Effector CD8-positive, alpha-beta T cell (primary cell): ENCODE measurements at places on chromosomes 3 and 15.

DNA sequence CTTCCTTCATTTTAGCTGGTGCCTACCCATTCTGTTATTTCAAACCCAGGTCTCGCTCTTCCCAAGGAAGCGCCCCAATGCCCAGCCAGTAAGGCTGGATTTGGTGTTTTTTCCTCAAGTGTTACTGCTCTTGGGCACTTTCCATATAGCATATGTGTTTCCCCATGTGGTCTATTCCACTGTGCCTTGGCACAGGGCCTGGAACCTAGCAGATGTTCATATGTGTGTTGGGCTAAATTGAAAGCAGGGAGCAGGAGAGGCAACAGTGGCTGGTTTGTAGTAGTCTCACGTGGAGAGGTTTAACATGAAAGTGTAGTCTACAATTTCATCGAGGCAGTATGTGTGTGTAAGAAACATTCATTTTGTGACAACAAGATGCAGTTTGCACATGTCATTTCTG is 48.2 kb upstream of the TEX264 start:
- no peak for DNase-seq

GRCh38 chr3:37249294-37249693 is 74.9 kb upstream of the LRRFIP2 start:
- DNase-seq: no peak

- DNase-seq: no peak
Observed at GRCh38 chr3:49164983-49165720, 979 bp downstream of the CCDC71 start.

GRCh38 chr3:111385971-111386495 is 156.0 kb upstream of the CD96 start:
- no peak for DNase-seq

- DNase-seq: no peak
Observed at GRCh38 chr3:127744875-127745274, 72.1 kb downstream of the ABTB1 start.

GRCh38 chr15:40595773-40596172 is 1.7 kb downstream of the KNL1 start:
- no peak for DNase-seq

GRCh38 chr15:64875641-64876223 is 34.0 kb downstream of the PLEKHO2 start:
- no peak for DNase-seq

DNA sequence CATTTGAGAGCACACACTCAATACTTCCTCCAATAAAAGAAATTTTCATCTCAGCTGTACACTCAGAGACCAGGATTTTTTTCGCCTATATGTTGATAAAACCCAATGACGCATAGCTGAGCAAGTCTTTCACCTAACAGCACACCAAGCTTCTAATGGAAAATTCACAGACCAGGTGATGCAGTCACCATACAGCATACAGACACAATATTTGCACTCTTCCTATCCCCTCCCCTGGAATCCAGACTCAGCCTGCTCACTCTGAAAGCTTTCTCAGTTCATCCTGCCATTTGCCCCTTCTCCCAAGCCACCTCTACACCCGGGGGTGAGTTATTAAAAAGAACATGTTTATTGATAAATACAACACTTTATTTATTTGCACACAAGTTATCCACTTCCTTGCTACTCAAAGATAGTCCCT is 1.7 kb downstream of the TBC1D5 start:
- no peak for DNase-seq

GRCh38 chr15:77083381-77084160 is 12.7 kb upstream of the TSPAN3 start:
- DNase-seq: peak; percentile 25

DNA sequence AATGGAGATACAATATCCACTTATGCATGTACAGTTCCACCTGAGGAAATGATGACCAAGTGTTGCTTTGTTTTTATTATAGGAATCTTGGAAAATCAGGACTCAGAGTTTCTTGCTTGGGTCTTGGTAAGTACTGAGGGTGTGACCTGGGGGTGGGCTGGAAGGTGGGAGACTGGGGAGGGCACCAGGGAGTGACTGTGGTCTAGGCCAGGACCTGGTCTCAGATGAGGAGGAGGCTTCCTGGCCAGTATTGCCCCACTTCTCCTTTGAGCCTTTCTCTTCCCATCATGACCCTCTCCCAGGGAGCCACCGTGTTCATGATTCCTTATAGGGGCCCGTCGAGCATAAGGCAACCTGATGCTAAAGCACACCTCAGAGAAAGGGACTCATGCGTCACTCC is 133.4 kb downstream of the SSR3 start:
- DNase-seq: no peak

- DNase-seq: no peak
Observed at GRCh38 chr3:27637346-27637995, 84.7 kb downstream of the EOMES start.

DNA sequence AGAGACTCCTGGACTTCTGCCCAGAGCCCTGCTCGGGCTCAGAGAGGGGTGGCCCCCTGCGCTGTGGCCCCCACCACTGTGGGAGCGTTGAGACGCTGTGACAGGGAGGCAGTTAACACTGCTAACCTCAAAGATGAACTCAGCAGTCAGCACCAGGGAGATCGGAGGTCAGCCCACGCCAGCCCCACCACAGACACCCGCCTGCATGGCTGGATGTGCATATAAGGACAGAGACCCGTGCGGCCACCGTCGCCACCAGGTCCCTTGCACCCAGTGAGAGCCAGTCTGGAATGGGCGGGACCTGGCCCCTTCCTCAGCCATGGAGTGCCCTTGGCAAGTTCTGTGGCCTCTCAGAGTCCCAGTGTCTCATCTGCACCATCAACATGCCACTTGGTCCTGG is 48.5 kb upstream of the FURIN start:
- no peak for DNase-seq

DNA sequence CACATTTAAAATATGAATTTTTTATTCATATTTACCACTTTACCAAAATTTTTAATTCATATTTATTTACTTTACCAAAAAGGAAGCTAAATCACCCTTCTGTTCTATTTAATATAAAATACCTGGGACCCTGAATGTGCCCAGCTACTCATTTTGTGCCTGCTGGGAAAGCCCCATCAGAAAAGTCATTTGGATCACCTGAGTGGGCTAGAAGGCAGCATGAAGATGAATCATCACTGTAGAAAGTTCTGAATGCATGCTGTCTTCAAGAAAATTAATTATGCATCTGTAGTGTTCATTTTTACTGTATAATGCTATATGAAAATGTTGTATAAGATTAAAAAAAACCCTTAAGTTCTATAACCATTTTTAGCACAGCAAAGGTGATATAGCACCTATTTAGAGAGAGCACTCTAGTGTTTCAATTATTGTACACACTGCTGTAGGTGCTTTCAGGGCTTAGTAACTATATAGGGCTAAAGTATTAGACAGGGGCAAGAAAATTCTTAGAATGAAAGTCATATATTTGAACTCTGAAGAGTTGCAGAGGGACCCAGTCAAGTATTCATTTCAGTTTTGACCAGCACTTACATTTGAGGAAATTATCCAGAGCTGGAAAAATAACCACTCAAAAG is 175.1 kb downstream of the NFKBIZ start:
- DNase-seq: no peak

DNA sequence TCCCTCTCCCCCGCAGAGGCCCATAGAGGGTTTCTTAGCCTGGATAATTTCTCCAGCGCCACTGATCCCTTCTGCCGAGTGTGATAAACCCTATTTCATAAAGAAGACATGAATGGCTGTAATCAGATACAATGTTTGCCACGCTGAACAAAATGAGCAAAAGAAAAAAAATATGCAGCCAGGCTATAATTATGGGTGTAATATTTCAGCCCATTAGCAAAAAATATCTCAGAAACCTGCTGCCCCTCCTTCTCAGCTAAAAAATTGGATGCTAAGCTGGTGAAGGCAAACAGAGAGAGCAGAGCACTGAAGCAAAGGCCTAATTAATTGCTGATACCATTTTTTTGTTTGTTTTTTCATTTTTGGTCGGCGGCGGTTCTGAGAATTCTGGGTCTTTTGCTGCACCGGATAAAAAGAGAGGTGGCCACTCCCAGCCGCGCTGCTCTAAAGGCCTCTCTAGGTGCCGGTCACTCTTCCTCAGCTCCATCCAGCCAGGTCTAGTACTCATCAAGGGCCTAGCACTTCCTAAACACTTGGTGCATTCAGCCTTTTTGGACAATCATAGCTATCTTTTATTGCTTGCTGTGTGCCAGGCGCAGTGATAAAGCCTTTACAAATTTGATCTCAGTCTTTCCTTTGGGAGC is 128.7 kb upstream of the TLE3 start:
- no peak for DNase-seq

DNA sequence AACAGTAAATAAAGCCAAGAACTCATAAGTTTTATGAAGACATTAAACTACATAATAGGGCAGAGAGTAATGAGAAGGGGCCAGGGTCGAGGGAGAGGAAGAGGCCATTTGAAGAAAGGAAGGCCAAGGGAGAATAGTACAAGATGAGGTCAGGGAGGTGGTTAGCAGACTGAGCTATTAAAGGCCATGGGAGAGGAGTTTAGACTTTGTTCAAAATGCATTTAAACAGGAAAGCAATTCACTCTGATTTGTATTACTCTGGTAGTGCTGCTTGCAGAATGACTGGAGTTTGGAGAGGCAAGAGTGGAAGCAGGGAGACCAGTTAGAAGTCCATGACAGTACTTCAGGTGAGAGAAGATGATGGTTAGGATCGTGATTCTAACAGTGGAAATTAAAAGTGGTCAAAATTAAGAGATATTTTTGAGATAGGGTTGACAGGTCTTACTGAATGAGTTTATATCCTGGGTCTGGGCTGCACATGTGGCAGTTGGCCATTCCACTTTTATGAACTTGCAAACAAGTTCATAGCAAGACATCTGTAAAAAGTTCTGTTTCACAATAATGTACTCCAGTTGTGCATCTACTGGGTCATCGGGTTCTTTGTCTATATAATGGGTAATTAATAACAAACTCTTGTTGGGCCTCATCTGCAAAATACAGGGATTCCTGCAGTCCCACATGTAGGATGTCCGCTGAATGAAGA is 16.3 kb downstream of the PPP2R3A start:
- no peak for DNase-seq

- DNase-seq: no peak
Observed at GRCh38 chr3:194180570-194180969, 44.6 kb downstream of the HES1 start.

DNA sequence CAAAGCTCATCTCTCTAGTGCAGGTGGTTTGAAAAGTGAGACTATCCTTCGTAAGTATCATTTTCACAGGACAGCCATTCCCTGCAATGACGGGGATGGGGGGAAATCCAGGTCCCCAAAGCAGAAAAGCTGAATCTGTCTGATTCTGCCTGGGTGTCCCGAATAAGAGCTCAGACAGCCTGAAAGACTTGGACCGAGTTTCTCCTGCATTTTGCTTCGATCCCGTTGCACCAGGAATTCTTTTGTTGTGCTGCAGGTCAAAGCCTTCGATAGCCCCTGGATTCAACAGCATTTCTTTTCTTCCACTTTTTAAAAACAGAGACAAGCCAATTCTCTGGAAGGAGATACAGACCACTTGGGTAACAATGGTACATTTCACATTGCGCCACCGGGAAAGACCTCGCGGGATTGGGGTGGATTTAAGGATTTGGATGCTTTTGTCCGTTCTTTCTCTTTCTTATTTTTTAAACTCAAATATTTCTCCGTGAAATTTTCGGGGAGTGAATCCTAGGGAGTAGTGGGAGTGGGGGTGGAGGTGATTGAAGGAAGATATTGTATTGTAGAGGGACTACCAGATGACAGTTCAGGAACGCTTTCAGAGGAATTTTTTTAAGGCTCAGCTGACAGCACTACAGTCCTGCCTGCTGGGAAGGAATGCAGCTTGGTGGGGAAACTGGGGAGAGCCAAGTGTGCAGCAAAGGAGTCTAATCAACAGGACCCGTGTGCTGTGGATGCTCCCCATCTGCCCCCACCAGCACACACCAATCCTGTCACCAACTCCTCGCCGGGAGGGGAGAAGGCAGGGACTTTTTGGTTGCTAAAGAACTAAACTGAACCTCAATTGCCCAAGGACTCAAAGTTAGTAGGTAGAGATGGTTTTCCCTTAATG is 2.6 kb downstream of the SLITRK3 start:
- DNase-seq: no peak

DNA sequence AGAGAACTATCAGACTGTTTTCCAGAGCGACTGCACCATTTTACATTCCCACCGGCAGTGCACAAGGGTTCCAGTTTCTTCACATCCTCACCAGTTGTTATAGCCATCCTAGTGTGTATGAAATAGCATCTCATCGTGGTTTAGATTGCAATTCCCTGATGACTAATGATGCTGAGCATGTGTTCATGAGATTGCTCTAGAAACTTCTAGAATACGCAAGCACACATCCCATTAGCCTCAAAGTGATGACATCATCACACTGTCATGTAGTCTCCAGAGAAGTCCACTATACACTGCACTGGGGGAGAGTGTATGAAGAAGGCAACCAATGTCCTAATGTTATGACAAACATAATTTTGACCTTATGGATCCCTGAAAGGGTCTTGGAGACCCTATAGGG is 30.1 kb downstream of the FBLN2 start:
- DNase-seq: no peak

GRCh38 chr15:50487287-50487686 is 59.2 kb downstream of the USP50 start:
- DNase-seq: no peak

DNA sequence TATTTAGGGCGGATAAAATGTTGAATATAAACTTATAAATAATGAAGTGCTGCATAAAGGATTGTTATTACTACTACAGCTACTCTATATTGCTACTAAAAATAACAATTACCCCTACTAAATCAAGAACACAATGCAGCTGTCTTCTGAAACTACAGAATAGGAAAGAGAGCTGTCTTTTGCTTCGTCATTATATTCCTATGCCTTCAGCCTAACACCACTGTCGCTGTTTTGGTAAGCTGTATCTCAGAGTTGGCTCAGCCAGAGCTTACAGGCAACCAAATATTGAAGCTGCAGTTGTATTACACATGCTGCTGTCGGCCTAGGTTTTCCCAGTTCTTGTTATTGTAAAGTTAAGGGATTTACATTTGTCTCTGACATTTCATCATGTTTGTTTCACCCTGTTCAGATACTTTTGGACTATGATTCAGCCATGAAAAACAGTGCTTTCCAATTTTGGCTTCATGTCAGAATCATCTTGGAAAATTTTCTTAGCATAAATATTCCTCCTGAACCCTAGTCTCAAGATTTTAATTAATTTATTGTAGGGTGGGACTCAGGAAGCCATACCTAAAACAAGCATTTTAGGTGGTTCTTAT is 31.3 kb upstream of the LPP start:
- DNase-seq: no peak

GRCh38 chr3:23953523-23953922 is 8.4 kb downstream of the NR1D2 start:
- DNase-seq: no peak

GRCh38 chr3:171228240-171228639 is 201.7 kb upstream of the SLC2A2 start:
- DNase-seq: no peak

GRCh38 chr3:137642831-137643230 is 121.3 kb upstream of the SOX14 start:
- DNase-seq: no peak

DNA sequence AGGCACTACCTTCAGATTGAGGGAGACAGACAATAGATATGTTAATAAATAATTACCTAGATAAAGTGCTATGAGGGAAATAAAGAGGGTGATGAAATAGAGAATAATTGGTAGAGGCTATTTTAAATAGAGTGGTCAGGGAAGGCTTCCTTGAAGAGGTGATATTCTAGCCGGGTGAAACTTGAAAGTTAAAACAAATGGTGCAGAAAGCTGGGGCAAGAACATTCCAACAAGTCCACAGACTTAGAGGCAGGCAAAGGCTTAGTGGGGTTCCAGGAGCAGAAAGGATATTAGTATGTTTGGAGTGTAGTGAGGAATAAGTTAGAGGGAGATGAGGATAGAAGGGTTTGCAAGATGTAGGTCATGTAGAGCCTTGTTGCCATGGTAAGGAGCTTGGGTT is 10.1 kb downstream of the HACD3 start:
- DNase-seq: no peak

GRCh38 chr15:101320501-101321052 is 25.5 kb upstream of the SNRPA1 start:
- peak; percentile 14 for DNase-seq
